ENCODE measurements at places on chromosomes 1 and 21.

GRCh38 chr1:17306407-17306806 lies 1.6 kb upstream of the PADI4 start:
- DNase-seq = peak; percentile 53

- DNase-seq = peak; percentile 93
These were observed 40.7 kb upstream of the PRKACB start for GRCh38 chr1:84103197-84103992.

DNA sequence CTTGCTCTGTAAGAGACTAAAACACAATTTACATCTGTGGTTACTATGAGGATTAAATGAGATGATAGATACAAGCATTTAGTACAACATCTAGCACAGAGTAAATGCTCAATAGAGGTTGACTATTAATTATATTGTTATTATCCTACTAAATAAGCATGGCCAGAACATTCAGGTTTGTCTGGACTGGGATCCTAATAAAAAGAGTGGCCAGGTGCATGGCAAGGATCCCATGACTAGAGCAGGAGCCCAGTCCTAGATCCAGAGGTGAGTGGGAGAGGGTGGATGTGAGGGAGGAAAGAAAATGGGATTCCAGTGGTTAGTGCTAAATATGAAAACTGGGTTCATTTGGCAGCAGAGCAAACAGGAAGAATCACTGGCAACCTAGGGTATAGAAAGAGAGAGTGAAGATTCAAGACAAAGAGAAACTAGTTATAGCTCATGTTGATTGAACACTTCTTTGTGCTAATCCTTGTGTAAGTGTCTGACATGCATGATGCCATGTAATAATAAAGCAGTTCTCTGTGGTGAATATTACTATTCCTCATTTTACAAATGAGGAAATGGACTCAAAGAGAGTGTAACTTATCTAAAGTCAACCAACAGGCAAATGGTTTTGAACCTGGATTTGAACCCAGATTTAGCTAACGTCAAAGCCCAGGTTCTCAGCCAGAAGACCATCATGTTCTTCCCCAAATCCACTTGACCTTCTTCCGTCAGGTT lies 71.1 kb upstream of the FGGY start:
- DNase-seq = no peak

GRCh38 chr1:210523830-210524229 lies 195.1 kb downstream of the HHAT start:
- no peak for DNase-seq

DNA sequence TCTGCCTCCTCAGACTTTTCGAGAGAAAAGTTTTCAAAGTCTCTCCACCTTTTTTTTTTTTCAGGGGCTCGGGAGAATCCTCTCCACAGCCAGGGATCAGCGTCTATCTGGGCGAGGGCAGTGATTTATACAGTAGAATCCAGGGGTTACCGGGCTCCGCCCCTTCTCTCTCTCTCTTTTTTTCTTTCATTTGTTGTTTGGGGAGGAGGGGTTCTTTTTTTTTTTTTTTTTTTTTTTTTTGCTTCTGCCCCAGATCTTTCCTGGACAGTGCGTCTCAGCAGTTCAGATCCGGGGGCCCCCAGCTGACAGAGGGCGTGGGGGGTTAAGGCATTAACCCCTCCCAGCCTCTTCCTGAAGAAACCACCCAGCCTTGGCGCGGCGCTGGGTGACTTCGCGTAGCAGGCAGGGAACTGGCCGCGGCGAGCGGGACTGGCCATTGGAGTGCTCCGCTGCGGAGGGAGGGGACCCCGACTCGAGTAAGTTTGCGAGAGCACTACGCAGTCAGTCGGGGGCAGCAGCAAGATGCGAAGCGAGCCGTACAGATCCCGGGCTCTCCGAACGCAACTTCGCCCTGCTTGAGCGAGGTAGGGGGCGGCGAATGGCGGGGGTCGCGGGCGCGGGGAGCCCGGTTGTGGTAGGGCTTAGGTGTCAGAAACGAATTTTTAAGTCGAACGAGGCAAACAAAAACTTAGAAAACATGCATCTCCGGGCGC lies at the start of gene S1PR1:
Gene S1PR1, plus strand, starts transcription at position 504 of the 713 bp plus-strand sequence. CDS start 1,966 bp downstream, outside the sequence.
- peak; percentile 45 for DNase-seq

- no peak for DNase-seq
These were observed 2.2 kb downstream of the STMN1 start for GRCh38 chr1:25903986-25904385.

DNA sequence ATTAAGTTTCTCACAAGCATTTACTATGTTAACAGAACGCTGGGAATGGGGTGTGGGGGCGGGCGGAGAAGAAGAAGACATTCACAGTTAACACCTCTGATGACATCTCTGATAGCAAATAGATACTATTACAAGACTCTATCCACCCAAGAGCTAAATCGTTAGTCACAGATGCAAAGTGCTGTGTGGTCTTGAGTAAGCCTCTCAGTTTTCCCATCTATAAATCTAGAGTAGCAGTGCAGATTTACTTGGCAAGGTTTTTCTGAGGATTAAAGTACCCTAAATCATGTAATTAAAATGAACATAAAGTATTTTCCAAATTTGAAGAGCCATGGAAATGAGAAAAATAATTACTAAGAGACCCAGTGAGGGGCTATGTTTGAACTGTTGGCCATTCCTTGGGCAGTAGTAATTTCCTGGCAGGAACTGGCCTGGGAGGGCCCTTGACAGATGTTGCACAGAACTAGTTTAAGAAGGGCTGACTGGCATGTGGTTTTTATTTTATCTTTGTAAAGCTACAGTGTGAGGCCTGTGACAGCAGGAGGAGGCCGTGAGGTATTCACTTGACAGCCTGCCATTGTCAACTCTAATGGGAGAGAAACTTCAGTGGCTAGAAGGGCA lies 58.7 kb upstream of the APOBEC4 start:
- DNase-seq = peak; percentile 76

- no peak for DNase-seq
These were observed 13.1 kb upstream of the CTPS1 start for GRCh38 chr1:40966417-40966816.

DNA sequence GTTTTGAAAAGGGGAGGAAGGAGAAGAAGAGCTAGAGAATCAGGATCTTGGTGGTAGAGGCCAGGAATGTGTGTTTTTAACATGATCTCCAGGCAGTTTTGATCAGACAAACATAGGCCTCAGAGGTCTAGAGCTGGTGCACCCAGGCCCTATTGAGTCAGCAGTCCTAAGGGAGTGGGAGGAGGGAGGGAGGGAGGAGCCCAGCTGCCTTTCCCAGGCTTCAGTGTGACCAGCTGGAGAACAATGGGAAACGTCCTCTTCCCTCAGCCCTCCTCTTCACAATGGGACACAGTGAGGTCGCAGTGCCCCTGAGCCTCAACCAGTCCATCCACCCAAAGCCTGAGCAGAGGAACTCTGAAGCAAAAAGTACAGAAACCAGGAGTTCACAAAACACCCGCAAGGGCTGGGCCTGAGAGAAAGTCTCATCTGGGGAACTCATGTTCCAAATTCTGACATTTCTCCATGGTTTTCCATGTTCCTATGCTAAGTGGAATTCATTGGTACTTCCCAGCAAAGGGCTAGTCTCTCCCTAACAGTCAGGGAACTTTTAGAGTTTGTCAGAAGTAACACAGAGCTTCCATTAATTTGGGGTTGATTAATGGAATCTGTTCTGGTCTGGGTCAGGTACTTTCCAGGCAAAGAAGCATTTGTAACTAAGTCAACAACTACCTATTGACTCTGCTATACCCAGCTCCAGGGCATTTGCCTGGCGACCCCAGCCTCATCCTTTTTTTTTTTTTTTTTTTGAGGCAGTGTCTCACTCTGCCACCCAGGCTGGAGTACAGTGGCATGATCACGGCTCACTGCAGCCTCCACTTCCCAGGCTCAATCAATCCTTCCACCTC lies 37.5 kb downstream of the ELAPOR1 start:
- peak; percentile 72 for DNase-seq

- no peak for DNase-seq
These were observed 17.2 kb downstream of the NFASC start for GRCh38 chr1:204887846-204888245.

All from RPMI7951 (cell line).